ENCODE measurements at places on chromosomes 6 and 20. TPM values are rescaled to one million over a fixed set of nuclear protein-coding genes. Genes with fewer than 3 reads are reported as not detected.
A peak's percentile ranks its signal among the peaks of the same experiment; 100 is the strongest.

GRCh38 chr6:134047673-134048072, 4.8 kb downstream of the SLC2A12 start:
- peak; percentile 70 for DNase-seq

DNA sequence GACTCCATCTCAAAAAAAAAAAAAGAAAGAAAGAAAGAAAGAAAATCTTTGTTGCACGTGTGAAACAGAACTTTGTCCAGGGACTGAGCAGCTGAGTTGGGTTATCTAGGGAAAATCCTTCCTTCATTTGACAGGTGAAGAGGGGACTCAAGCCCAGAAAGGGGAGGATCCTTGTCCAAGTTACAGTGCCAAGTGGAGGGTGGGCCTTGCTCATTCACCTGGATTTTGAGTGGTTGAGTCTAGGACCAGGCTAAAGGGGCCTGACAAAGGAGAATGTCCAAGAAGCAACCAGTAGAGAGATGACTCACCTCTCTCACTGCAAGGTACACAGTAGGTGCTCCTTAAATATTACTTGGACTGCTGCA, 2.7 kb downstream of the TGIF2 start:
- no peak for DNase-seq

DNA sequence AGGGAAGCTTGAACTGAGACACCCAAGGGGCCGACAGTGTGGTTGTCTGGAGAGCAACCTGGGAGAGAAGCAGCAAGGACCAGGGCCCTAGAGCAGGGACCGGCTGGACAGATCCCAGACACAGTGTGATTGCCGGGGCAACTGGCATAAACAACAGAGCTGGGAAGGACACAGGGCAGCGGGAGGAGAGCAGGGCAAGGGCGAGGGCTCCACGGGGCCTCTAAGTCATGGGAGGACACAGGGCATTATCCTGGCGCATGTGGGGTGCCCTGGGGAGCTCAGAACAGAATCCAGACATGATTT, 31.1 kb upstream of the CCR6 start:
- DNase-seq: no peak

GRCh38 chr20:6058684-6059295, 4.9 kb upstream of the LRRN4 start:
- DNase-seq: no peak

GRCh38 chr20:12928755-12929401, 79.9 kb upstream of the SPTLC3 start:
- DNase-seq: no peak

GRCh38 chr6:15518057-15518456, 144.8 kb downstream of the DTNBP1 start:
- no peak for DNase-seq

DNA sequence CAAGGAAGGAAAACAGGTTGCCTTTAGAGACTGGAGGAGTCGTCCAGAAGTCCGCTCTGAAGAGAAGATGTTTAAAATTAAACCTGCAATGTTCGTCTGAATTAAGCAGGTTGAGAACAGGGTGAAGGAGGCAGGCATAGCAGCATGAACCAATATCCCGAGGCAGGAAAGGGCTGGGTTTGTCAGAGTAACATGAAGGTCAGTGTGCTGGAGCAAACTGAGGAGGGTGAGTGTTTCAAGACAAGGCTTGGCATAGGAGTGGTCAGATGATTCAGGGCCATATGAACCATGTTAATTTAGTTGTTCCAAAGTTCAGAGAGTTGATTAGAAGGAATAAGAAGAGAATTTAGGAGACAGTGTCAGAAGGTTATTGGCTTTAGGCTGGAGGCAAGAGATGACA, 93.3 kb downstream of the UTRN start:
- no peak for DNase-seq

DNA sequence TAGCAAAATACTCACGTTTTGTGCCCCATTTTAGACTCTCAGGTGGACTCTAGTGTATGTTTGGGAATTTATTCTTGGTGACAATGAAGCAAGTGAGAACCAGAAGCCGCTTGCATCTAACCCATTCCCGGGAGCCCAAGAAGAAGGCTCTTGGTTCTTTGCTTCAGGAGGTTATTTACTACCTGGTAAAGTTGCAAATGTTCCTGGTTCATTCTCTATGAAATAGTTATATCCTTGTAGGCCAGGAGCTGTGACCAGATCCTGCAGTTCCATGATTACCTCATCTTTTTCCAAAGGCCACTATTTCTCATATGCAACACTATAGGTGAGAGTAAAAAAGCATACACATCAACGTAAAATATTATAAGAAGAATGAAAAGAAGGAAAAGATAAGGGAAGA, 60.9 kb upstream of the FABP7 start:
- DNase-seq: no peak

GRCh38 chr6:12232339-12232738, 57.8 kb upstream of the EDN1 start:
- DNase-seq: no peak

- DNase-seq: no peak
Measured at GRCh38 chr6:116447052-116447451, 14.1 kb upstream of the CALHM6 start.

- DNase-seq: no peak
Measured at GRCh38 chr6:149248693-149249369, 68.7 kb upstream of the TAB2 start.

- peak; percentile 74 for DNase-seq
Measured at GRCh38 chr20:36472637-36473090, 68.7 kb upstream of the MYL9 start.

DNA sequence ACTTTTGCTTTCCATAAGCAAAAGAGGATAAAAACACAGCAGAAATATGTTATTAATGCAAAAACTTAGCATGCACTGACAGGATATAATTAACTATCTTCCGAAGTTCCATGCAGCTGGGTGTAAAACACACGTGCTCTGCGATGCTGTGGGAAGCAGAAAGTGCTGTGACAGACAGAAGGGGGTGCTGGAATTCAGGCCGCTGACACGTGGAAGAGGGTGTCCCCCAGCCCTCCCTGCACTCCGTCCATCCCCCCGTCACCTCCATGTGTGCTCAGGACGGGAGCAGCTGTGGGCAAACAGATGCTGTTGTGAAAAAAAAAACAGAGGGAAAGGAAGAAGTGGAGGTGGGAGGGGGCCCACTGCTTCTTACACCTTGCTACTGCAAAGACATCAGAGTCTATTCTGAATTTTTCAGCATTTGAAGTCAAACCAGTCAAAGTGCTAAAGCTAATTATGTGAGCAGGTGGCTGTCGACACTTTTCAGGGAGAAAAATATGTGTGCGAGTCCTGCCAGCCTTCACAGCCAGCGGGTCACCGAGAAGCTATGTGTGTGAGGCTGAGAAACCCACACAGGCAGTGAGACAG, 175.9 kb upstream of the AFDN start:
- no peak for DNase-seq

DNA sequence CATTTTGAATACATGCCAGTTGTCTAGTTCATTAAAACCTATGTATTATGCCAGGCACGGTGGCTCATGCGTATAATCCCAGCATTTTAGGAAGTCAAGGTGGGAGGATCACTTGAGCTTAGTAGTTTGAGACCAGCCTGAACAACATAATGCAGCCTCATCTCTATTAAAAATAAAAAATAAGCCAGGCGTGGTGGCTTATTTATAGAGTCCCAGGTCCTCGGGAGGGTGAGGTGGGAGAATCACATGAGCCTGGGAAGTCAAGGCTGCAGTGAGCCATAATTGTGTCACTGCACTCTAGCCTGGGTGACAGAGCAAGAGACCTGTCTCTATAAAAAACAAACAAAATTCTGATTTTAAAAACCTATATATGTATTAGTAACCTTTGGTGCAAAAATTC, 27.5 kb downstream of the ORC3 start:
- DNase-seq: no peak

- no peak for DNase-seq
Measured at GRCh38 chr6:16432075-16433032, 194.0 kb downstream of the GMPR start.

GRCh38 chr6:28125401-28125800, 992 bp downstream of the ZSCAN16 start:
- DNase-seq: no peak

DNA sequence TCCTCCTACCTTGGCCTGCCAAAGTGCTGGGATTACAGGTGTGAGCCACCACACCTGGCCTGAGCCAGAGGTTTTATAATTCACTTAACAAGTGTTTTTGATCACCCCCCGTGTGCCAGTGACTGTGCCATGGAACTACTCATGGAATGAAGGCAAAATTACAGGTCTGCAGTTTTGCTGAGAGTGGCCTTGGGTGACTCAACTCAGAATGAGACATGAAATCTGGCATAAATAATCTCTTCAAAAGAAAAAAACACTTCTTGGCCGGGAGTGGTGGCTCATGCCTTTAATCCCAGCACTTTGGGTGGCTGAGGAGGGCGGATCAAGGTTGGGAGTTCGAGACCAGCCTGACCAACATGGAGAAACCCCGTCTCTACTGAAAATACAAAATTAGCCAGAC, 166.9 kb upstream of the SALL4 start:
- no peak for DNase-seq

DNA sequence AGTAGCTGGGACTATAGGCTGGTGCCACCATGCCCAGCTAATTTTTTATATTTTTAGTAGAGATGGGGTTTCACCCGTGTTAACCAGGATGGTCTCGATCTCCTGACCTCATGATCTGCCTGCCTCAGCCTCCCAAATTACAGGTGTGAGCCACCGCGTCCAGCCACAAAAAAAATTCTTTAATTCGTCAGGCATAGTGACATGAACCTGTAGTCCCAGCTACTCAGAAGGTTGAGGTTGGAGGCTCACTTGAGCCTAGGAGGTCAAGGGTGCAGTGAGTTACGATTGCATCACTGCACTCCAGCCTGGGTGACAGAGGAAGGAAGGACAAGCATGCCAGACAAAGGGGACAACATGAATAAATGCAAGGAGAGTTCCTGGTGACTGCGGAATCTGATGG, 19.5 kb upstream of the ASXL1 start:
- no peak for DNase-seq

GRCh38 chr6:169556758-169557548, 144.9 kb downstream of the WDR27 start:
- DNase-seq: no peak

GRCh38 chr6:137487181-137487868, 6.9 kb downstream of the OLIG3 start:
- DNase-seq: no peak

- peak; percentile 65 for DNase-seq
Measured at GRCh38 chr6:3385660-3386151, 71.1 kb downstream of the SLC22A23 start.

DNA sequence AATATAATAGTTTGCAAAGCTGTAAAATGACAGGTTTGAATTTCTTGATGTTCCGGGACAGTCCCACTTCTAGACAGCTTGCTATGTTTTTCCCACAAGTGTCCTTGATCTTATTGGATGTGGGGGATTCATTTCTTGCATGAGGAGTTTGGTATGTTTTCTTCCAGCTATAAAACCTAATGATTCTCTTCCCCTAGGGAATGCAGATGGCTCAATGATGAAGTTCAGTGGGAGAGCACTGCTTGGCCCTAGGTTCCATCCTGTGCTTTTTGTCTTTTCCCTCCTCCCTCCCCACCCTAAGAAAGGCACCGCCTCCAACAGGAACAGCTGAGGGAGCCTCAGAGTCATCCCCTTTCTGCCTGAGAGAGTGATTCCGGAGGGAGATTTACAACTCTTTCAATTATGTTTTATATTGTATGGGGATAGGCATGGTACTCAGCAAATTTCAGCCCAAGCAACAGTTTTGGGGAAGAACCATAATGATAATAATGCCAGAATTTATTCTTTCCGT, 149.2 kb downstream of the PHACTR1 start:
- no peak for DNase-seq

DNA sequence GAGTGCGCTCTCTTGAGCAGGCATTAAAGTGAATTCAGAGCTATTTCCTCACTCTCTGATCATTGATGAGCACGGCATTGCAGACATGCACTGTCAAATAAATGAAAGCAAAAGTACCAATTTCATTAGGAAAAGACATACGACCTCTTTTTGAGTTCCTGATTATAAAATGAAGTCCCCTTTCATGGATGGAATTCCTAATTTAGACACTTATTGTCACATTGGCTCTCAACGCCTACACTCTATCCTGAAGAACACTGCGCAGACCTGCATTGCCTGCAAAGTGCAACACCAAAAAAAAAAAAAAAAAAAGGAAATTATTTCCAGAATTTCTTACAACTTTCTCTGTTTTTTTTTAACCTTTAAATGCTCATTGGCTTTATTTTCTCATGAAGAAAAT, 1.6 kb downstream of the ADGRB3 start:
- DNase-seq: no peak

DNA sequence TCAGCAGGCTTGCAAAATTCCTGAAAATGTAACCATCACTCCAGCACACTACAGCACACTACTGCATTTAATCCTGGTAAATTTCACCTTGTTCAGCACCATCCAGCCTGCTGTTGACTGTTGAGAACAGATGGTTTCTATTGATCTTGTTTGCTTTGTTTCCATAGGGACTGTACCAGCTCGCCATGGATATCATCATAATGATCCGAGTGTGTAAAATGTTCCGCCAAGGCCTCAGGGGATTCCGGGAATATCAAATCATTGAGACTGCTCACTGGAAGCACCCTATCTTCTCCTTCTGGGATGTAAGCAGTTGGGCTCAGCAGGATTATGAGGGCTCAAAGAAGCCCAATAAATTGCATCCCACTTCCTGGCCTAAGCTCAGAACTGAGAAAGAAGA, 4.1 kb downstream of the CNBD2 start:
- no peak for DNase-seq

DNA sequence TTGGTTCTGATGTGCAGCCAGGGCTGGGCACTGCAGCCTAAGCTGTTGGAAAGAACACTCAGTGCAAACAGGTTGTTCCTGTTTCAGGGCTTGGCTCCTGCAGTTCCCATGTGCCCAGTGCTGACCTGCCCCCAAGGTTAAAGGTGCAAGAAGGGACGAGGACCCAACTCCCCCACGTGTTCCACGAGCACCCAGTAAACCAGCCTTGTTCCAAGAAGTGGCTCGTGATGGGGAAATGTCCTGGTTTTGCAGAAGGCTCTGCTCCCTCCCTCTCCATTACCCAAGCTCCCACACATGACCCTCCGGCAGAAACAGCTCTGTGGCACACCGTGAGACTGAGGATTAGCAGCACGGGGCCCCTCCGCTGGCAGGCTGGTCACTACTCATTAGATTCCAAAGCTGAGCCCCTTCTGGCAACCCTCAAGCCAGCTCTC, 9.4 kb downstream of the ACSS1 start:
- DNase-seq: no peak

ZNF217 gene
- total RNA-seq: 7.0 TPM

ELOVL2 gene
- 1.1 TPM for total RNA-seq

C6orf132 gene
- 1.9 TPM for total RNA-seq

CST7 gene
- 0.48 TPM for total RNA-seq

SYNE1 gene
- 80.1 TPM for total RNA-seq

PRSS16 gene
- total RNA-seq: not detected

IDH3B gene
- 277 TPM for total RNA-seq

INSM1 gene
- not detected for total RNA-seq

IL17F gene
- not detected for total RNA-seq

NKAIN4 gene
- not detected for total RNA-seq

TRIM40 gene
- not detected for total RNA-seq

MOXD1 gene
- 2.2 TPM for total RNA-seq

CCN5 gene
- 15.8 TPM for total RNA-seq

OR2H2 gene
- total RNA-seq: not detected
